ENCODE measurements at places on chromosomes 16 and 17.

DNA sequence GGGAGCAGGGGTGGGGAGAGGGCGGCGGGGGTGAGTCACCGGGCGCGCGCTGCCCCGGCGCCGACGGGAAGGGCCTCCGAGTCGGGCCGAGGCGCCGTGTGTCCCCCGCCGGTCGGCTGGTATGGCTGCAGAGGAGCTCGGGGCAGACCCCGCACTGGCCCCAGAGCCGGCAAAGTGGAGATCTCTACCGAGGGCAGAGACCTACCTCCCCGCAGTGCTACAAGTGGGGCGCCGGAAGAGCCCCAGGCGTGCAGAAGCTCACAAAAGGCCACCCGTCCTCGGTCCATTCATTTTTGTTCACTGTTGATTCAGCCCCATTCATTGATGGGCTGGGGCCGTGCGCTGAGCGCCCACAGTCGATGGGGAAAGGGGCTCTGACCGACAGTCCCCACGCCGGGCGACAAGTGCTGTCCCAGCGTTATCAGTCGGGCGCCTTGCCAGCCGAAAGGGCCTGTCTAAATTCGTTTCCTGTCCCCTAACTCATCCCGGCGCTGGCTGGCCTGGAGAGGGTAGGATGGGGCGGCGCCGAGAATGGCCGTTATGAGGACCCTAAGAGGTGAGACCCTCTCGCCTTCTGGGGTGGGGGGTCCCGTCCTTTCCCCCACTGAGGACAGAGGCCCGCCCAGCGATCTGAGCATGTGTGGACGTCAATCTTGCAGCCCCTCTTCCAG is 709 bp upstream of the ENO3 start:
- DNase-seq: peak; percentile 19

GRCh38 chr16:85697431-85697830 is 8.7 kb upstream of the GINS2 start:
- DNase-seq: no peak

DNA sequence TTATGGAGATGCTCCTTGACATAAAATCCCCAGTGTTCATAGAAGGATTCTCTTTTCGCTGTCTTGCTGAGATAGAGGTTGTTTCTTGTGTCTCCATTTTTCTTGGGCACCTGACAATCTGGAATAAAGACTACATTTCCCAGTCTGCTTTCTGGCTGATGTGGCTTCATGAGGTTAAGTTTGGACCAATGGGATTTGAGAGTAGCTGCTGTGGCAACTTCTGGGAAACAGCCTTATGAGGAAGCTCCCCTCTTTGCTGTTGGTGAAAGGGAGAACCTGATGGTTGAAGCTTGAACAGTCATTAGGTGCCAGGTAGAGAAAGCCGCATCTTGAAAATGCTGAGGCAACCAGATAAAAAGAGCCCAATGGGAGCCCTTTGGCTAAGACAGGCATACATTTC is 24.4 kb downstream of the HS3ST4 start:
- no peak for DNase-seq

- DNase-seq: no peak
Measured at GRCh38 chr17:59829217-59830006, 63.3 kb downstream of the TUBD1 start.

DNA sequence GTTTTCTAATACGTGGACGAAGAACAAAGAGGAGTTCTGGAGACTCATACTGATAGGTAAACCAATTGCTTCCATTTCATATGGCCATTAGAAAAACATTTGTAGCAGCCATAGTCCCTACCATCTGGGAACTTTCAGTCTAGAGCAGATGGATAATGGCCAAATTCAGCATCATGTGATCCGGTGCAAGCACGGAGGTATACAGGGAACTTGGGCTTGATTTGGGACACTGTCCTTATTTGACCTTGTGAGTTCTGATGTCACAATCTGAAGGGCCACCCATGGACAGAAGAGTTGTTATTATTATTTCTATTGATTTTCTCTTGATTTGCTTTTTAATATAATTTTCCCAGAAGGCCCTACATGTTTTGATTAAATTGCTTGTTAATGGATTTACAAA is 154.6 kb upstream of the ZNF267 start:
- DNase-seq: no peak

GRCh38 chr16:64784635-64785034 is 337.2 kb downstream of the CDH11 start:
- DNase-seq: no peak

DNA sequence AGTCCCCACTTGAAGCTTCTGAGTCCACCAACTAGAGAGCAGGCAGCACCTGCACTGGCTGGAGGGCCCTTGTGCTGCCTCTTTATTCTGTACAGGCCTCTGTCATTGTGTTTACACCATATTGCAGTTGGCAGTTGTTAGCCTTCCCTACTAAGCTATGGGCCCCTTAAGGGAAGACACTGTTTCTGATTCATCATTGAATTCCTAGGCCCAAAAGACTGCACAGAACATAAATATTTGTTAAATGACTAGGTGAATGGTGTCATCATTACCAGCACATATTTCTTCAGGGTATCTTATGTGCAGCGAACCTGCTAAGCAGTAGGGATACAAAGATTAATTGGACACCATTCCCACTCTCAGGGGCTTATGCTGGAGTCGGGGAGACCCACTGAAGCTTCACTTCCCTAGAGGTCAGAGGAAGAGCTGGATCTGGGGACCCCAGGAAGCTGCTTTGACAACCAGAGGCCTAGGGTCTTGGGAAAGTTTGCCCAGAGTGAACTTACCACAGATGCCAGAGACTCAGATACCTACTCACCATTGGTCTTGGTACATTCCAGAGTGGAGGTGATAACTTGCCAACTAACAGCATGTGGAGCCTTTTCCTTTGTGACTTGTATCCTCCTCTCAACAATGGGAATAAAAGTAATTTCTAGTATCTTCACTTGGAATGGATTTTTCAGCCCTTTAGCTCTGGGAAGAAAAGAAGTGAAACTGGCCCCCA is 28.7 kb upstream of the DDX52 start:
- DNase-seq: no peak

DNA sequence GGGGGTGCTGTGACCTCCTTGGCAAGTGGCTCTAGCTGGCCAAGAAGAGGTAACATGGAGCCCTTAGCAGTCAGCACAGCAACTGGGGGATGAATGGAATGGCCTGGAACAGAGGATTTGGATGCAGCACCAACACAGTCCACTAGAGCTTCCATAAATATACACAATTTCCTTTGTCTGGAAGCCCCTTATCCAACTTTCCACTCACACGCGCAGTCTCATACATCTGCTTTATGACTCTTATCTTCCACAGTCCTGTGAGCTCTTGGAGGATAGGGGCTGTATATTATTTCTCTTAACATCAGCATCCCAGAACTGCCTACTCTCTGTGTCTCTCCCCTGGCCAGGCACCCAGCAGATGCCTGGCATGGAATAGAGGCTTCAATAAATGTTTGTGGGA is 235.6 kb upstream of the MAF start:
- DNase-seq: no peak

GRCh38 chr17:63701868-63702720 is 2.2 kb upstream of the LIMD2 start:
- DNase-seq: peak; percentile 56

DNA sequence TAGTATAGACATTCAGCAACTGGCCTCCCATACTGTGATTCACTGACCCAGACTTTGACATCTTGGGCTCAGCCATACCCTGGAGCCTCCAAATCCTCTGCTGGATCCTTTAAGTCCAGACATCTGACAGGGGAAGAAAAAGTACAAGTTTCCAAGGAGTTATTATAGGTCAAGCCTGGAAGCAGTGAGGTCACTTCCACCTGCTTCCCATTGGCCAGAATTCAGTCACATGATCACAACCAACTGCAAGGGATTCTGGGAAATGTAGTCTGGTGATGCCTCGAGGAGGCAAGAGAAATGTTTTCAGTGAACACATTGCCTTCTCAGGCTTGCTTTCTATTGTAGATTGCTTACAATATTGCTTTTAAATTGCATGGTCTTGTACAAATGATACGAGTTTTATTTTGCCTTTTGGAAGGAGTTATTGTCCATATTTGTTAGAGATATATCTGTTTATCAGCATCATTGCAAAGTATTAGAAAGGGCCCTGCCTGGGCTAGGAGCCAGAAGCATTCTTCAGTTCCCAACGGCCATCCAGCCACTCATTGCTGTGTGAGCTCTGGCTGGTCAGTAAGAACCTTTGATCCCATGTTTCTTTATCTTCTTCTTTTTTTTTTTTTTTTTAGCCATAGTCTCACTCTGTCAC is 696.9 kb downstream of the WWOX start:
- no peak for DNase-seq

GRCh38 chr17:43542859-43543258 is 3.3 kb downstream of the ETV4 start:
- no peak for DNase-seq

- no peak for DNase-seq
Measured at GRCh38 chr16:83819361-83819760, 11.6 kb downstream of the HSBP1 start.

DNA sequence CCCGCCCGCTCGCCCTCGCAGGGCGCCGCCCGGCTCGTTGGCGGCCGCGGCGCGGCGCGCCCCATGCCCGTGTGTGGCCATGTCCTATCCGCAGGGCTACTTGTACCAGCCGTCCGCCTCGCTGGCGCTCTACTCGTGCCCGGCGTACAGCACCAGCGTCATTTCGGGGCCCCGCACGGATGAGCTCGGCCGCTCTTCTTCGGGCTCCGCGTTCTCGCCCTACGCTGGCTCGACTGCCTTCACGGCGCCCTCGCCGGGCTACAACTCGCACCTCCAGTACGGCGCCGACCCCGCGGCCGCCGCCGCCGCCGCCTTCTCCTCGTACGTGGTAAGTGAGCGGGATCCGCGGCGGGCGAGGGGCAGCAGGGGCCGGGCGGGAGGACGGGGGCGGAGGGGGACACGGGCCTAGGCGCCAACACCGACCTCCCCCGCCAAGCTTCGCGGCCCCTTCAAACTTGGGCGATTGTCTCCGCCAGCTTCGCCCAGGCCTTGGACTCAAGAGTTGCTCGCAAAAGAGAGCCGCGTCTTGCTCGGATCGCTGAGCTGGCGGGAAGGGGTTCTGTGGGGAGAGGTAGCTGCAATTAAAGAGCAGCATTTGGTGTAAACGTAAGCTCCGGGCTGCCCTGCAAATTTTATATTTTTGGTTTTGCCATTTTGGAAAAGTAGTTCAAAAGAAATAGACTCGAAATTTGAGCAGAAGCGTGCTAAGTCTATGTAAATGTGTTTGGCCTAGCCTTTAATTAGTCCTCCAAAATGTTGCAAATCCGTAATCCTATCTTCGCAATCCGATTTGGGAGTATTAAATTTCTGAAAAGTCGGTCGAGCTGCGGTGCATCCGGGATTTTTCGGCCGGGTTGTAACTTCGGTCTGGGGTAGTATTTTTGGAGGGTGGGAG is 702 bp downstream of the IRX5 start:
- no peak for DNase-seq

- DNase-seq: no peak
Measured at GRCh38 chr17:73384926-73385325, 73.1 kb upstream of the CDC42EP4 start.

- no peak for DNase-seq
Measured at GRCh38 chr17:72034000-72034399, 86.8 kb upstream of the SOX9 start.

GRCh38 chr17:74871356-74872076 is 1.3 kb downstream of the FDXR start:
- DNase-seq: no peak

GRCh38 chr17:79728169-79728907 is 2.4 kb upstream of the ENPP7 start:
- DNase-seq: peak; percentile 46

DNA sequence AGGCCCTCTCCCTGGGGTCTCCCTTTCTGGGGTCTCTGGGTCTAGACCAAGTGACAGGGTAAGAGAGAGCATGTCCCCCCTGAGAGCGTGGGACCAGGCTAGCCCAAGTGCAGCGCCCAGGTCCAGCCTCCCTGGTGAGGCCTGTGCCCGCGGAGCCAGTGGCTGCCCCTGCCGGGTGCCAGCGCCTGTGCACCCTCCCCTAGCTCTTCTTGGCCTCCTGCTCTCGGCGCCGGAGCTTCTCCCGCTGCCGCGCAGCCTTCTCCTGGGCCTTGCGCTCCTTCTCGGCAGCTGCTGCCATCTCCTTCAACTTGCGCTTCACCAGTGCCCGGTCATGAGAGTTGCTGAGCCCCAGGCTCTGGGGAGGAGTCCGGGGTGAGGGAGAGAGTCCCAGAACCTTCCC is 17.3 kb downstream of the SAMD14 start:
- no peak for DNase-seq

- no peak for DNase-seq
Measured at GRCh38 chr16:57775661-57776469, 26.4 kb downstream of the KIFC3 start.

DNA sequence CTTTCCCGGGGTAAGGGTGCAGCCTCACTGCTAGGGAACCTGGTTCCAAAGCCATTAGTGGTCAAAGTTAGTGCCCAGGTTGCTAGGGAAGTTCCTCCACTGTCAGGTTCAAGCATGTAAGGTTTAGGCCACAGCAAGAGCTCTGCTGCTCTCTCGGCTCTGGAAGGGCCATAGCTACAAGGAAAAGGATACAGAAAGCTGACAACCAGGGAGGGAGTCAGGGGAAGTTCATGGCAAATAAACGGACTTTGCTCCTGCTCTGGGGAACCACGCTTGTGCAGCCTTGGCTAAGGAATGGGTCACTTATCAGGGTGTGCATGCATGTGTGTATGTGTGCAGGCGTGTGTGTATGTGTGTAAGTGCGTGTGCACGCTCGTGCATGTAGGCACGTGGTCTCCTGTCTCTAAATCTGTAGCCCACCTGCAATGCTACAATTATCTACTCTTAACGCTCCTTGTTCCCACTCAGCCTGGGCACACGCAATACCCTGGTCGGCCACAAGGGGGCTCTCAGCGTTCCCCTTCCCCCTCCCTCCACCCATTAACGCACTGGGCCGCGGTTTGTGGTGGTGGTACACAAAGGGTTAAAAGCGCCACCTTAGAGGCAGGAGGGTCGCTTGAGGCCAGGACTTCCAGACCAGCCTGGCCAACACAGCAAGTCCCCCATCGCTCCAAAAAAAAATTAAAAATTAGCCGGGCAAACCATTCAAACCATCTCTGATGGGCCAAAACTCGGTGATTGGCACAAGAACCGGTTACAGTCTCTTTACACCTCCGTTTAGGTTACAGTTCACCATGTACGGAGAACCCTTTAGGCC is 48.4 kb upstream of the KDM8 start:
- DNase-seq: peak; percentile 42

DNA sequence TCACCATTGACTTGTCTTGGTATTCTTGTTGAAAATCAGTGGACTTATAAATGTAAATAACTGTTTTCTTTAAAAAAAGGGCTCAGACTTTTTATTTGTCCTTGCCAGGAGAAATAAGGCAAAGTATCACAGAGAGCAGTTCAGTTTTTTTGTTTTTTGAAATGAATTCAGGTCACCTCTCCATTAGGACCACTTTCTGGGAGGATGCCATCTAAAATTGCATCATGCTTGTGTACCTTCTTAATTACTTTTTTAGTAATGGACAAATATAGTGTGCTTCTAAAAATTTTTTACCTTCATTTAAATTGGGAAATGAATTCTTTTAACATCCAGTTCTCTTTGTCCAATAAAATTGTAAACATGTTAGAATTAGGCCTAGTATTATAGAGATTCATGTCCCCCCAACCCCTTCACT is 210.0 kb downstream of the BCAS3 start:
- DNase-seq: no peak

GRCh38 chr16:68093816-68094613 is 8.8 kb downstream of the NFATC3 start:
- DNase-seq: no peak

Data from stimulated activated CD8-positive, alpha-beta memory T cell treated with anti-CD3 and anti-CD28 coated beads, Interleukin-12 subunit alpha, Interleukin-12 subunit beta, amount 100 ng/mL, for 4 hours (primary cell).